NCI-H2081 (cell line): ENCODE measurements at places on chromosomes 16 and 17.

DNA sequence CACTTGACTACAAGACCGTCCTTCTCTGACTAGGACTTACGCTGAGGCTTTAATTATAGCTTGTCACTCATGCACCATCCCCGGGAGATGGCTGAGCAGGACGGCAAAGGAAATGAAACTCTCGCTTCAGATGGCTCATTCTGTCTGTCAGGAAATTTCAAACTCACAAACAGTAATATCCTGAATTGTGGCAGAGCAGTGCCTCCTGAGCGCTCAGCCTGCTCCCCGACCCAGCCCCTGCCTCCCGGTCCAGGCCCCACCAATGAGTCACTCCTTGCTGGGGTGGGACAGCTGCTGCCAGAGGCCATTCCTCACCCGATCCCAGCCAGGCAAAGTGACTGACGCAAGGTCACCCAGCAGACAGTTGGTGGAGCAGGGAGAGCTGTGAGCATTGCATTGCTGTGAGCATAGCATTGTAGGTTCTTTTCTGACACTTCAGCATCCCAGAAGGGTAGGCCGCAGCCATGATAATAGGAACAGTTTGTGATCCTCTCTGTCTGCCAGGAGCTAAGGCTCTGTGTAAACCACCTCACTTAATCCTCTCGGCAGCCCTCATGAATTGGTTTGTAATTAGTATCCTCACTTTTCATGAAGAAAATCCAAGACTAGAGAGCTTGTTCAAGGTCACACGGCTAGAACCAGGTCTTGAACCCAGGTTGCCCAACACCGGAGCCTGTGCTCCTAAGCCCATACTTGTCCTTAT is 20.9 kb downstream of the CCDC182 start:
- DNase-seq, result no peak

DNA sequence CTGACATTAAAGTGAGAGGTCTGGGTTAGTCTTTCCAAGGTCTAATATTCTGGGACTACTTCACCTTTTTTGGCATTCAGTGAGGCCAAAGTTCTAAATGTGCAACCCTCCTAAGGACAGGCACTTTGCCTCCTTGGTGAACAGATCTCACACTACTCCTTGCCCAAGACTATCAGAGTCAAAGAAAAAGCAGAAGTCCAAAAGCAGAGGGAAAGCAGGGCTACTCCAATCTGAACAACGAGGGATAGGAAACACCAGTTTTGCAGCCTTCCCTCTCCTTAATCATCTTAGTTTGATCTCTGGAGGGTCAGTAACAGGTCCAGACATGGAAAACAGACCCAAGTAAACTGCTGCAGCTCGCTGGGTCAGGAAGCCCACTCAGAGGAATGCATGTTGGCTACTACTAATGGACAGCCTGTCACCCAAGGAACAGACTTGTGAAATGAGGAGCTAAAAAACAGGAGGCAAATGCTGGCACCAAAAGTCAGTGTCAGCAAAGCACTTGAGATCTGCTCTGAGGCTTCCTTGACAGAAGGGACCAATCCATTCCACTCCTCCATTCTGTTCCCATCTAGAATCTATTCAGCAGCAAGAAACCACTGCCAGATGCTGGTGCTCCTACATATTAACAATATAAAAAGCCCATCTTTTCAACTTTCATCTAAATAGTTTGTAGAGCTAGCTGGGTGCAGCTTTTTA is 29.9 kb downstream of the DCUN1D3 start:
- no peak for DNase-seq

GRCh38 chr16:56647641-56648431 is 3.9 kb upstream of the MT1B start:
- DNase-seq, result no peak

DNA sequence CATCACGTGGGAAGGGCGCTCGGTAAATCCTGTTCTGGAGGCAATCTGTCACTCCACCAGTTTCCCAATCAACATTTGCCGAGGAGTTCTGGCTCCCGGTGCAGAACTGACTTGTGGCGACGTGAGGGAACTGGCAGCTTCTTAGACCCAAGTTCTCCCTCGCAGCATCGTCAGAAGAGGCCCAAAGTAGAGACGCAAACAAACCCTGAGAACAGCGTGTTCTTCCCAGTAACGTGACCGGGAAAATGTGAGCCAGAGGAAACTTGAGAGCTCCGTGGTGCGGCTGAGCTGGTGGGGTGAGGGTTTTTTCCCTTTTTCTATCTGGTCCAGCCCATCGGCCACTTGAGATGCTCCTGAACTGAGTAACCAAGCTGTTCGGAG is 158.9 kb upstream of the CACNG5 start:
- no peak for DNase-seq

DNA sequence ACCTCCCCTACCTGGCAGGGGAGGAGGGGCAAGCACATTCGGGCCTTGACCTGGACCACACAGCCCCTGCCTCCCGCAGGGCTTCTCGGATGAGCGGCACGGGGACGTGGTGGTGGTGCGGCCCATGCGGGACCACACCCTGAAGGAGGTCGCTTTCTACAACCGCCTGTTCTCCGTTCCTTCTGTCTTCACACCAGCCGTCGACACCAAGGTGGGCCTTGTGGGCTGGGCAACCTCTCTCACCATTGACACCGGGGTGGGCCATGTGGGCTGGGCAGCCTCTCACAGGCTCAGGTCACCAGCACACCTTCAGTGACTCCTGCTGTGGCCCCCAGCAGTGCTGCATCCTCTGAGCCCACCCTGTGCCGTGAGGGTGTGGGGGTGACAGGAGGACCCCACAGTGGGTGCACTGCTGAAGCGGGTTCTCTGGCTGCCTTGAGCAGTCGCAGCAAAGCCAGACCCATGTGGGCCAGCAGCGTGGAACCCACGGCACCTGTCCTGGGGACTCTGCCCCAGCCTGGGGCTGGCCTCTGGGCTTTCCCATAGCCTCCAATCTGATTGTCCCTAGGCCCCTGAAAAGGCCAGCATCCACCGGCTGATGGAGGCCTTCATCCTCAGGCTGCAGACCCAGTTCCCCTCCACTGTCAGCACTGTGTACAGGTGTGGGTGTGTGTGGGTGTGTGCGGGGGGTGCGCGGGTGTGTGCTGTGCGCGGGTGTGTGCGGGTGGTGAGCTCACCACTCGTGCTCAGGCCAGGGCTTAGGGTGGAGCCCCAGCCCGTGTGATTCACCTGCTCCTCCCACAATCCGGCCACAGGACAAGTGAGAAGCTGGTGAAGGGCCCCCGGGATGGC is 7.5 kb downstream of the CTU2 start:
- no peak for DNase-seq

GRCh38 chr17:76683011-76683755 is 27.6 kb downstream of the MXRA7 start:
- DNase-seq, result no peak

GRCh38 chr17:32446949-32447348 is 2.6 kb downstream of the PSMD11 start:
- DNase-seq, result no peak

- DNase-seq, result peak; percentile 14
These were observed 54.1 kb downstream of the VAC14 start for GRCh38 chr16:70746708-70747424.

- DNase-seq, result no peak
These were observed 354.3 kb downstream of the CPPED1 start for GRCh38 chr16:12449374-12449773.

DNA sequence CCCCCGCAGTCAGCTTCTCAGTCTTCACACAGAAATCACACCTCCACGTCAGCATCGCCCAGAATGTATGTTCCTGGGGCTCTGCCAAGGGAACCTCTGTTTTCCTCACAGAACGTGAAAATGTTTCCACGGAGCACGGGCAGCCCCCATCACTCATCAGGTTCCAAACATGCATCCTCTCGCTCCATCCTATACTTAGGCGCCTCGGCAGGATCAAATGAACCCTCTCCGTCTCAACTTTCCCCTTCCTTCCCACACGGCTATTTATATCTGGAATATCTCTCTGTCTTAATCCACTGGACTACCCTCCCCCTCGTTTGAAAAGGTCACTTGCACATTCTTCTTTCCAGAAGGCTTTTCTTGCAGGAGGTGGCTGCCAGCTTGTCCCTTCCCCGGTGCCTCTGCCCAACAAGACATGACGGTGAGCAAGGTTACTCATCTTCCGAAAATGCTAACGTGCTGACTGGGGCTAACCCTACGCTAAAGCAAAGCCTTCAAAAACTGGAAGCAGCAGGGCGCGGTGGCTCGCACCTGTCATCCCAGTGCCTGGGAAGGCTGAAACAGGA is 21.6 kb downstream of the NXN start:
- no peak for DNase-seq

GRCh38 chr17:42180922-42181850 is at the start of gene KCNH4:
Gene KCNH4 (minus strand): TSS chr17:42181142. CDS start chr17:42180945, 197 bp downstream.
- peak; percentile 89 for DNase-seq

DNA sequence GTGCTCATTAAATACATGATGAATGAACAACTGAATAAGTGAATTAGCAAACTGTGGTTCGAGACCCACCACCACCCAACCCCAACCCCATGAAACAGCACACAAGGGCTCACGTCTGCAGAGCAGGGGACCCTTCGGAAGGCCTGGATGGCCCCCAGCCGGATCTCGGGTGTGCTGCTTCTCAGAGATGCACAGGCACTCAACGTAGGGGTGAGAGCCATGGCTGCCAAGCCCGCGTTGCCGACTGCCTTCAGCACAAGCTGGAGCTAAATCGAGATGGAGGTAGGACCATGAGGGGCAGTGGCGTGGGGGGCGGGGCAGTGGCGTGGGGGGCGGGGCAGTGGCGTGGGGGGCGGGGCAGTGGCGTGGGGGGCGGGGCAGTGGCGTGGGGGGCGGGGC is 93.2 kb downstream of the LITAF start:
- DNase-seq, result no peak

DNA sequence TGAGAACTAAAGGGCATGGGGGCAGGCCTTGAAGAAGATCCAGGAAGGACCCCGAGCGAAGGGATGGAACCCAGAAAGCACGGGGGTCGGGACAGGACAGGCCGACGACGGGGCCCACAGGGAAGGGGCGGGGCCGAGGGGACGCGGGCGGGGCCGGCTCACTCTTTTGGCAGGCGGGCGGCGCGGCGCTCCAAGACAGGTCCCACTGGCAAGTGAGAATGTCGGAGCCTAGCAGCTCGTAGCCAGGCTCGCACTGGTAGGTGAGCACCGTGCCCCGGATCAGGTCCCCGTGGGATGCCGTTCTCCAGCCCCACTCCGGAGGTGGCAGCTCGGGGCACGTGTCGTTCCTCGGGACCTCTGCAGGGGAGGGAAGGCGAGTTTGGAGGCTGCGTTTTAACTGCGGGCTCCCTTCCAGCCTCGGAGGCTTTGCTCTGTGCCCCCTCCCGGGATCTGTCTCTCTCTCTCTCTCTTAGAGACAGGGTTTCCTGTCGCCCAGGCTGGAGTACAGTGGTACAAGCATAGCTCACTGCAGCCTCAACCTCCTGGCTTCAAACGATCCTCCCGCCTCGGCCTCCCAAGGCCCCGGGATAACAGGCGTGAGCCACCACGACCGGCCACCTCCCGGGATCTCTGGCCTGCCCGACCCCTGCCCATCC is 13.7 kb upstream of the CDIPT start:
- no peak for DNase-seq

DNA sequence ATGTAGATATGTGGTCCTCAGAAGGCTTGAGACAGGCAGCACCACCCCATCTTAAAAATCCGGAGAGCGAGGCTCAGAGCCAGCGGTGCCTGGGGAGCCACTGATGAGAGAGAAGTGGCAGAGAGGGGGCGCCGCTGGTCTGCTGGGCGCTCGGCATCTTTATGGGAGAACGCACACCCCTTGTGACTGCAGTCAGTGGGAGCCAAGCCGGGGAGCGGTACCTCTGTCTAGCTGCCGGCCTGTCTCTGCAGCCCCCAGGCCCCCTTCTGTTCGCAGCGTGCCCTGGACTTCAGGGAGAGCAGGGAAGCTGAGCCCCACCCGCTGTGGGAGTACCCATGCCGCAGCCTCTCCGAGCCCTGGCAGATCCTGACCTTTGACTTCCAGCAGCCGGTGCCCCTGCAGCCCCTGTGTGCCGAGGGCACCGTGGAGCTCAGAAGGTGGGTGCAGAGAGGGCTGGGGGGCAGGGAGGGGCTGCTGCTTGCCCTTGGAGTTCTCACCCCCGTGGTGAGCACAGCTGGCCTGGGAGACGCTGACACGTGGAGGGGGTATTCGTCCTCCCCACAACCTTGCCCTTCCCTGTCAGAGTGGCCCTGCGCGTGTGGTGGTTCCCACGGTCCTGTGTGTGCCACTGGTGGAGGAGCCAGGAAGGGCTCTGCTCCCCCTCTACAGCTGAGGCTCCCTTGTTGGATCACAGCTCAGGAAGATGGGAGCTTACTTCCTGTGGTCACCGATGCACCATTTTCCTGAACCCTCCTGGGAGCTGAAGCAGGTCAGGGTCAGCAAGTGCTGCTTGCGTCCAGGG is 44.8 kb downstream of the PRMT7 start:
- DNase-seq, result no peak

DNA sequence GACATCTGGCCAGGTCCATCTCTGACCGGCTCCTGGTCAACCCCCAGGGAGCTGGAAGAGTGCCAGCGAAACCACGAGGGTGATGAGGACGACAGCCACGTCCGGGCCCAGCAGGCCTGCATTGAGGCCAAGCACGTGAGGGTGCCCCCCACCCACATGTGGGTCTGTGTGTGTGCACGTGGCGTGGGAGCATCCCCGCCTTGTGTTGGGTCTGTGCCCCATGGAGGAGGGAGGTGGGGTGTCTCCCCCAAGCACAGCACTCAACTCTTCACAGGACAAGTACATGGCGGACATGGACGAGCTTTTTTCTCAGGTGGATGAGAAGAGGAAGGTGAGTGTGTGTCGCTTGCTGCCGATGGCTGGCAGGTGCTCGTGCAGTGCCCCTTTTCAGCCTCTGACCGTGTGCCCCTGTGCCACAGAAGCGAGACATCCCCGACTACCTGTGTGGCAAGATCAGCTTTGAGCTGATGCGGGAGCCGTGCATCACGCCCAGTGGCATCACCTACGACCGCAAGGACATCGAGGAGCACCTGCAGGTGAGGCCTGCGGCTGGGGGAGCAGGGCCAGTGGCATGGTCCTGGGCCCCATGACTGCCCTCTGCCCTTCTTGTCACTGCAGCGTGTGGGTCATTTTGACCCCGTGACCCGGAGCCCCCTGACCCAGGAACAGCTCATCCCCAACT is 1.7 kb downstream of the STUB1 start:
- no peak for DNase-seq

- no peak for DNase-seq
These were observed 15.0 kb downstream of the CNEP1R1 start for GRCh38 chr16:50040018-50040417.

GRCh38 chr17:31564883-31565301 is 173.4 kb downstream of the RAB11FIP4 start:
- no peak for DNase-seq

GRCh38 chr16:67551972-67552371 is 10.4 kb upstream of the CTCF start:
- peak; percentile 8 for DNase-seq

DNA sequence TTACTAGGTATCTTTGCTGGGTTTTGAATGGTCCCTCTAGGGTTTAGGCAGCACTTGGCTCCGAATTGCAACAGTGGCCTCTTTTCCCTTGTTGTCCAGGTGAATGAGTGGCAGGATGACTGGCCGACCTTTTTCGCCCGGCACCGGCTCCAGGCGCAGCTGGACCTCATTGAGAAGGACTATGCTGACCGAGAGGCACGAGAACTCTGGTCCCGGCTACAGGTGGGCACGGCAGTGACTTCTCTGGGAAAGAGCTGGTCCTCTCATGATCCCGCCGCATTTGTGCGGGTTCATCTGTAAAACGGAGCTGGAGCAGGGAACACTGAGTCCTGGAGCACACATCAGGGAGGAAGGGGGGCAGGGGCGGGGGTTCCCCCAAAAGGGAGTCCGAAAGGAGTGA is 3.1 kb upstream of the TBCD start:
- no peak for DNase-seq

- no peak for DNase-seq
These were observed 32.7 kb upstream of the GCSH start for GRCh38 chr16:81128726-81129524.
